Myocyte (in vitro differentiated cells): ENCODE measurements at places on chromosomes 2 and 18.
A peak's percentile ranks its signal among the peaks of the same experiment; 100 is the strongest.

GRCh38 chr2:239081622-239082021 is 233.7 kb downstream of the TWIST2 start:
- no peak for DNase-seq

- no peak for DNase-seq
These were observed 663.4 kb downstream of the ARHGAP15 start for GRCh38 chr2:143792602-143793001.

- DNase-seq, result no peak
These were observed 351.2 kb downstream of the KIAA1328 start for GRCh38 chr18:37180086-37180485.

- DNase-seq, result no peak
These were observed 88.4 kb upstream of the SMAD2 start for GRCh38 chr18:48018851-48019250.

DNA sequence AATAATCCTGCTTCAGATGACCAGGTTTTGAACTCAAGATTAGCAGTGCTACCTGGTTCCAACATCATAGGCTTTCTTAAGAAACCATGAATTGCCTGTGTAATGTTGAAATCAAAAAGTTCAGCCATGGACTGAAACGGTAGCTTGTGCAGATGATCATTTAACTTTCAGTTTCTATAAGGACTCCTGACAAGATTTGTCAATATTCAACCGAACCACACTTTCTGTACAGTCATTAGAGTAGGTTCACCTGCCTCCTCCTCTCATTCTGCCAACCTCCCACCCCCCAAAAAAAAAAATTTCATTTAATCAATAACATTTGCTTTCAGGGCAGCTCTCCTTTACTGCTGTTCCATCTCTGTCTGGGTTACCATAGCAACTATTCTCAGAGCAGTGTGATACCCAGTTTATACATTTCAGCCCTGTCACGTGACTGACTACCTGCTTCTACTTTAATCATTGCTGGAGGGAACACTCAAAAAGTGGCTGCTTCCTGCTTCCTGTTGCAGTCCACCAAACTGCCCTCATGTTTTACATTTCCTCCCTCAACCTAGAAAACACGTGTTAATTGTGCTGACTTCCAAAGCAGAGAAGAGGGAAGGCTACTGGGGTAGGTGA is 275.5 kb downstream of the SS18 start:
- DNase-seq, result no peak

DNA sequence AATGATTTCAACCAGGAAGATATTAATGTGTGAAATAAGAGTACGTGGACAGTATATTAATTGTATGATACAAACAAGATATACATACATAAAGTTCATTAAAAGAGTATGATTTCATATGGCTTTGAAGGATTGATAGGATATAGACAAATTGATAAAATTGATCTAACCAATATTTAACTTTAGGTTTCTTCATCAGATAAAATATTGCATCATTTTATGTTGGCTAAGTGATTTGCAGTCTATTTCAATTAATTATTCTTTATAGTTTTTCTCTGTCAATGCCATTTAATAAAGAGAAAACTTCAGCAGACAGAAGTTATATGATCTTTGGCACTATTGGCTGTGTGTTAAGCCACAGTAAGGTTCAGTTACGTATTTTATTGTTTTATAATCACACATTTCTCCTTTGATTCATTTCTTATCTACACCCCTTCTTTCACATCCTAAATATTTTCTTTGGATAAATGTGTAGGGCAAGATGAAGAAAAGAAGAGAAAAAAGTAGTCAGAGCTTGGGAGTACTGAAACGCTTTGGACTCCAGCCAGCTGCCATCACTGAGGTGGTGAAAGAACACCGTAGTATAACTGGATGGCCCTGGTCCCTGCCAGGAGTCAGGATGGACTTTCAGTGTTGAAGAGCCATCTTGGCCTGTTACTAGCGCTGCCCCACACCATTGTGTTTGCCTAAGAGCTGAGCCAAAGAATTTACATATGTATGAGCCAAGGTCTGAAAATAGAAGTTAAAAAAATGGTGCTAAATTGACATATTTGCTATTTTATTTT is 9.8 kb upstream of the CPS1 start:
- no peak for DNase-seq

GRCh38 chr2:230666885-230667712 is 45.5 kb upstream of the CAB39 start:
- no peak for DNase-seq

DNA sequence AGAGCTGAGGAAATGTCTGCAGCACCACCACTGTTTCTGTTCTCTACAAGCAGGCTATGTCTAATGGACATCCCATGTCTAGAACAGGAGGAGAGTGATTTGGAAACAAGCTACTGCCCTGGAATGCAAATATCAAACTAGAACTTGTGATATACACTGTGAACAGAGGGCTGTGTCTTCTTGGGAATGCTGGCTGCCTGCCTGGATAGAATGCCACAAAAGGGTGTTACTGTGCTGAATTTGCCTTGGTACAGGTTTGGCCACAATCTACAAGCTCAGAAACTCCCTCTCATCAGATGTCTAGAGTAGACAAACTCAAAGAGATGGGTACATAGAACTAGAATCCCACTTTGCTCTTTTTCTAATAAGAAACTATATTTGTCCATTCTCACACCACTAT is 170.5 kb downstream of the NYAP2 start:
- DNase-seq, result no peak

- DNase-seq, result no peak
These were observed 261.6 kb downstream of the LTBP1 start for GRCh38 chr2:33208400-33208799.

GRCh38 chr2:148721520-148721931 is 77.0 kb downstream of the EPC2 start:
- peak; percentile 36 for DNase-seq

GRCh38 chr2:106708209-106708608 is 177.8 kb downstream of the ST6GAL2 start:
- DNase-seq, result no peak

GRCh38 chr2:157182834-157183396 is 74.6 kb upstream of the GALNT5 start:
- DNase-seq, result peak; percentile 66

DNA sequence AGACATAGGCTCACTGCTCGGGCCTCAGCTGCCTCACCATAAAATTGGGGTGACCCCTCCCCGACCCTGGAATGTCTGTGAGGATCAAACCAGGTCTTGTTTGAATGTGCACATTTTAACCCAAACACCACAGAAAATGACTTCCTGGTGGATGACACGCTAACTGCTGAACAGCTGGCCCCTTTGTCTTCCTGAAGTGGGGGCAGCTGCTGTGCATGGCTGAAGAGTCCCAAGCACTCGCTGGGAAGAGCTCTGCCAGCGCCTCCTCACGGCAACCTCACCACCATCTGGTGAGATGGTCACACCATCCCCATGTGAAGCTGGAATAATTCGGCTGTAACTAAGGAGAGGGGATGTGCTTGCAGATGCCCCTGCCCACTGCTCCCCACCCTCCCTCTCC is 34.0 kb downstream of the AQP12A start:
- peak; percentile 38 for DNase-seq

- no peak for DNase-seq
These were observed 368.2 kb downstream of the CDH2 start for GRCh38 chr18:27808683-27809082.

DNA sequence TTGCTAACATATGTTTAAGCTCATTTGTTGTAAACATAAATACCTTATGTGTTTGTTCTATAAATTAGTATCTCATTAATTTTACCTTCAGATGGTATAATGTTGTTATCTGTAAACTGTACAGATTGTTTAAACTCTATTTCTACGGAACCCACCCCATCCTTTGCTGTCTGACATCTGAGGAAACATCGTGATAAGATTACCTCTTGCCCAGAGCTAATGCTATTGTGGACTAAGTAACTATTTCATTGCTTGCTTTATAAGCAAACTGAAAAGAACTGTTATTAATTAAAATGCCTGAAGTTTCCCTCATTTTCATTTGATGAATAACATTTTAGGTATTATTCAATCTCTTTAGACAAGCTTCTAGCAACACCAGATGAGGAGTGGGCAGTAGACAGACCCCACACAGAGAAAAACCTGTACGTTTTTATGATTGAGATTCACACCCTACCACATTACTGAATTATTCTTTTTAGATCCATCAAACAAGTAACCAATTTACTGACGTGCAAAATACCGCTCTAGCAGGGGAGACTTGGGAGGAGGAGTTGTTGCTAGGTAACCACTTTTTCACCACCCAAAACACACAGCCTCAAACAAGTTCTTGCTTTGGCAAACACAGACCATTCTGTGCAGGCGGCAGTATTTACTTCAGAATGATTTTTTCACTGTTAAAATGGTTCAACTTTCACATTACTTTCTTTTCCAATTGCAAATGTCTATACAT is 1.9 kb upstream of the SYT4 start:
- no peak for DNase-seq

GRCh38 chr2:64661741-64662169 is 8.0 kb upstream of the SERTAD2 start:
- DNase-seq, result no peak

DNA sequence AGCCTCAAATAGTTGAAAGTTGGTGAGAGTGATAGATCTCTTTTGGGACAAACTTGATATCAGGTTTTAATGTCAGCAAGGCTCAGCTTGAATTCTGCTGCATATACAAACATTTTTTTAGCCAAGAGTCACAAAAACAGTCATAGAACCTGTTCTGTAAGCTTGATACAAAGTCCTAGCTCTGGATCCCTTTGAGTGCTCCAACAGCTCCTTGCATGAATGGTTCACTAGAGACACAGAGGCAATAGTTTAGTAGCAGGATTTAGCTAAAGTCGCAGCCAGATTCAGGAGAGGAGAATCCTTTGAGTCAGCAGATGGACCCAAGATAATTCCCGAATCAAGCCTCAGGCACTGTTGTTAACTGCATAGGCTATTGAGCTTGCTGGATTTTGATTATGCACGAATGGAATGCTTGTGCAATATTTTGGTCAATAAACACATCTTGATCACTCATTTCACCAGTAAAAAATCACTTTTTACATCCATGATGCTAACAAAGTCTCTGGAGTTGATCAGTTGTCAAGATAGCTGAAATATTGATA is 148.6 kb downstream of the KLHL14 start:
- DNase-seq, result no peak

- peak; percentile 53 for DNase-seq
These were observed 27.9 kb downstream of the ACVR1 start for GRCh38 chr2:157848213-157848612.

DNA sequence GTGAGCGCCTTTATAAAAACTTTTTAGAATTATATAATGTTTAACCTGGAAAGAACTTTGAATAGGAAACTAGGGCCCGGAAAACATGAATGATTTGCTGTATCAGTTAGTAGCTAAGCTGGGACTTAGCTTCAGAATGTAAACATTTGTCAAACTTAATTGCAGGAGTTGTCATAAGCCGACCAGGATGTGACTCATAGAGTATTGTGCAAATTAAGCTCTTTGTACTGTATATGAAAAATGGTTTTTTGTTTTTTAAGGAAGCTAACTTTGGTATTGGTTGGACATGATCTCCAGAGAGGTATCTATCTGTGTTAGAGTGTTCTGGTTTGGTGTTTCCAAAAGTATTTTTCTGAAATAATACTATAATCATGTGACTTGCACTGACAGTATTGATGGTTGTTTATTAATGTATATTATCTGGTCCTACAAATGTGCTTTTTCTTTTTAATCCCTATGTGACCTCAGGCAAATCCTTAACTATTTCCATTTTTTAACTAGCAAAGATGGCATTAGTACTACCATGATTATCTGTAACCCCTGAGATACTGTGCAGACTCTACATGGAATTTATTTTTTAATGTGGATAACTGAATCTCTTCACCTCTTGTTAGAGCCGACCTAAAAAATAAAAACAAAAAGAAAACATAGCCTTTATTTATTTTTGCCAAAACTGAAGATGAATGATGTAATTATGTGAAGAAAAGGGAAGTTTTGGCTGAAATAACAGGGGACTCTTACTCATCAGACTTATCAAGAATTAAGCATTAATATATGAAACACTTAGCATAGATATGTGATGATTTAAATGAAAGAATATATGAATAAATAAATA is 11.7 kb downstream of the YIPF4 start:
- no peak for DNase-seq

DNA sequence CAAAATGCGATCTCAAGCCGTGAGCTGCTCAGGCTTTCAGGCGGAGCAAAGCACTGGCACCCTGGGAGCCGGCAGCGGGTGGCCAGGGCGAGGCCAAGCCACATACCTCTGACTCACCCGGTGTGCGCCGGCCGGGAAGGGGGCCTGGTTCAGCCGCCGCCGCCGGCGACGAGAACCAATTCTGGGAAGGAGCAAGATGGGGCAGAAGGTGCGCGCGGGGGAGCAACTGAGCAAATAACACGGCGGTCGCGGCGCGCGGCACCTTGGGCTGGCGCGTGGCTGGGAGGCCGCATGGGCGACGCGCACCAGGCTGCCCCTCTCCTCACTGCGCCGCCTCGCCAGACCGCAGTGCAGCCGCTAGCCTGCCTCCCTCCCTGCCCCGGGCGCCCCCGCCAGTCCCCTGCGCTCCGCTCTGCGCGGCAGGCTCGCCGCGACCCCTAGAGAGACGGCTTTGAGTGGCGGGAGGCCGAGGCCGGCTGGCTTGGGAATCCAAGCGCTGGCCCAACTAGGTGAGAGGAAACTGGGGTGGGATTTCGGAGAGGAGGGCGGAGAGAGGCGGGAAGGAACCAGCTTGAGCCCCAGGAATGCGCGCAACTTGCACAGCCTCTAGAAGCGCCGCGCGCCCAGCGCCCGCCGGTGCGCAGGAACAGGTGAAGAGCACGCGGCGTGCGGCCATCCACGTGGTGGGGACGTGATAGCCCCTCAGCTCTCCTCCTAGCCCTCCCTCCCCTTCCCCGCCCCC is 3.2 kb downstream of the NRP2 start:
- DNase-seq, result peak; percentile 49

DNA sequence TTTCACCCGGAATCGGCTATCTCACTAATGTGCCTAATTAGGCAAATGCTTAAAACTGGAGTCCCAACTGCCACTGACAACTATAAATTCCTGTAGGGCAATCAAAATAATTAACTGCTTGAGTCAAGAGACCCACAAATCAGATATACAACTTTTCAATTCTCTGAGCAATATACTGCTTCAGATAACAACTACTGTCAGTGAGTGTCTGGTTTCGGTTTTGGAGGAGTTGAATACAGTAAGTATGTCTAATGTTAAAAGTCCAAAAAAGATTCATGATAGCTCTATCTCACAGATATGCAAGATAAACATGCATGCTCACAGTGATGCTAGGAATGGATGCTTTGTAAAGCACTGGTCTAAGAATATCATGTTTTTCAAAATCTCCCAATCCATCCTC is 283.3 kb downstream of the NRXN1 start:
- DNase-seq, result no peak
